ENCODE measurements at places on chromosomes 5 and 9.

DNA sequence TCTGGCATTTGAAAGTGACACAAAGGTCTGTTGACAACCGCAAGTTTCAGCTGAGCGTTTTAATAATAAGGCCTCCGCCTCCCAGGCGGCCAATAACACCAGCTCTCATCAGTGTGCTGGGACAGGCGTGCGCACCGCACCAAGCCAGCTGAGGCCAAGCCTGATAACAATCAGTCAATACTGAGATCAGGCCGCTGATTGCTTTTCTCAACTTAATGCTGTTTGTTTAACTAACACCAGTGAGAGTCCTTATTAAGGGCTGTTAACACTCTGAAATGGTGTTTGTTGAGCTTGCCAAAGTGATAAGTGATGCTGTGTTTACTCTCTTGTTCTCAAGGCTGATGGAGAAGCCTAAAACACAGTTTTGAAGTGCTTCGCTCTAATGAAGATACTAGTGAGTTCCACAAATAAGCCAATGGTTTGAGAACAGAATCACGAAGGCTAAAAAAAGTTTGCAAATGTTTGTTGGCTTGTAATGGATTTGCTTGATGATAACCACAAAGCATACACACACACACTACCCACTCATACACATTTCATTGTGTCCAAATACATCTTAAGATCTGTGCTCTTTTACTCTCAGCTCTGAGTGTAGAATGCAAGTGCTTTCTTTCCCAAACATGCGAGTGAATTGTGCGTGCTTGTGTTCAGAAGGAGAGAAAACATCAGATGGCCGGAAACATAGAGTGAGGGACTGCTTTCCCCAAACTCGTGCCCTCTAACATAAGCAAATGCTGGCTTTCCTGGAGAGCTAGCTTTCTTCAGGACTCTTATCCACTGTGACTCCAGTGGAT, 330.4 kb upstream of the KLF4 start:
- no peaks in the 10 kb centered on the region for H3K36me3 ChIP-seq
- no peak overlapping the region for H3K4me3 ChIP-seq
- DNase-seq, result no peak
- H3K4me1 ChIP-seq, result no peaks in the 10 kb centered on the region
- no peak overlapping the region for H3K27ac ChIP-seq

DNA sequence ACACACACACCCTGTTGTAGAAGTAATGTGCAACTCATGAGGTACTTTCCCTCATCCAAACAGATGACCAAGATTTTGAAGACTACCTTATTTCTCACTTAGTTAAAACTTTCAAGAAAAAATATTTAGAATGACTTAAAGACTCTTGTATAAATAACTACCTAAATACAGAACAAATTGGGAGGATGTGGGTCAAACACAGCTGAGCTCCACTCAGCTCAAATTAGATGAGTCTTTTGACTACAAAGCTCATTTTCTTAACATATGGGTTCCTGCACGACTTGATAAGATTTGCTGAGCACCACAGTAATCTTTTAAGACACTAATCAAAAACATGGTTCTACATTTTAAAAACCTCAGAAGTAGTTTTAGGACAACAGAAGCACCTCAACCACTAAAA, 8.9 kb downstream of the MTX3 start:
- H3K27ac ChIP-seq, result peak overlapping the region; percentile 47
- H3K36me3 ChIP-seq, result peaks cover 70% of the 10 kb centered on the region
- H3K4me1 ChIP-seq, result peaks cover 54% of the 10 kb centered on the region

- no peaks in the 10 kb centered on the region for H3K4me1 ChIP-seq
- no peak for DNase-seq
Measured at GRCh38 chr5:16957304-16958196, 21.5 kb upstream of the MYO10 start.

- no peaks in the 10 kb centered on the region for H3K4me1 ChIP-seq
- no peak overlapping the region for H3K27ac ChIP-seq
- DNase-seq, result no peak
- H3K27me3 ChIP-seq, result no peaks in the 10 kb centered on the region
- no peaks in the 10 kb centered on the region for H3K36me3 ChIP-seq
- no peak overlapping the region for H3K4me3 ChIP-seq
Measured at GRCh38 chr5:118561971-118562370, 426.4 kb downstream of the DTWD2 start.

- no peak for DNase-seq
- H3K27ac ChIP-seq, result no peak overlapping the region
- H3K27me3 ChIP-seq, result no peaks in the 10 kb centered on the region
- no peak overlapping the region for H3K4me3 ChIP-seq
- peaks cover 25% of the 10 kb centered on the region for H3K36me3 ChIP-seq
- H3K4me1 ChIP-seq, result peaks cover 3% of the 10 kb centered on the region
Measured at GRCh38 chr5:1568201-1568979, 44.6 kb upstream of the LPCAT1 start.

DNA sequence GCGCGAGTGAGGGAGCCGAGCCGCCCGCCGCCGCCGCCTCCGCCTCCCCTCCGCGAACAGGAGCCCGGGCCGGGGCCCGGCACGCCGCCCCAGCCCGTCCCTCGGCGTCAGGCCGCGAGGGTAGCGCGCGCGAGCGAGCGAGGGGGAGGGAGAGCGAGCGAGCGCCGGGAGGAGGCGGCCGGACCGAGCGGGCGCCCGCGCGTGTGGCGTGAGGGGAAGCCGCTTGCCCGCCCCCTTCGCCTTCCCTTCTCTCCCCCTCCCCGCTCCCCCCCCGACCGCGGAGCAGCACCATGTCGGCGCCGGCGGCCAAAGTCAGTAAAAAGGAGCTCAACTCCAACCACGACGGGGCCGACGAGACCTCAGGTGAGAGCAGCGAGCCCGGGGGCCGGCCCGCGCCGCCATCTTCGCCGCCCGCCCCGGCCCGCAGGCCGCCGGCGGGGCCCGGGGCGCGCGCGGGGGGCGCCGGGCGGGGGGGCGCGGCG, 312 bp downstream of the SET start:
- H3K4me1 ChIP-seq, result peaks cover 59% of the 10 kb centered on the region
- no peak for DNase-seq
- peaks cover 4% of the 10 kb centered on the region for H3K27me3 ChIP-seq
- peaks cover 38% of the 10 kb centered on the region for H3K36me3 ChIP-seq
- peak overlapping the region; percentile 63 for H3K4me3 ChIP-seq
- H3K27ac ChIP-seq, result peak overlapping the region; percentile 27

DNA sequence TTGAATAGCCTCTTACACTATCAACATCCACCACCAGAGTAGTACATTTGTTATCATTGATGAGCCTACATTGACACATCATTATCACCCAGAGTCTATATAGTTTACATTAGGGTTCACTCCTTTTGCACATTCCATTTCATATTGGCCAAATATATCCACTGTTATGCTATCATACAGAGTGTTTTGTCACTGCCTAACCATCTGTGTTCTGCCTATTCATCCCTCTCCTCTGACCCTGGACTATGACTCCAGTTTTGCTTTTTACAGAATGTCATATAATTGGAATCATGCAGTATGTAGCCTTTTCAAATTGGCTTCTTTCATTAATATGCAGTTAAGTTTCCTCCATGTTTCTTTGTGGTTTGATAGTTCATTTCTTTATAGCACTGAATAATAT, 904.7 kb downstream of the TLE1 start:
- no peak overlapping the region for H3K4me3 ChIP-seq
- DNase-seq, result no peak
- H3K27me3 ChIP-seq, result no peaks in the 10 kb centered on the region
- H3K36me3 ChIP-seq, result no peaks in the 10 kb centered on the region

- DNase-seq, result no peak
- no peaks in the 10 kb centered on the region for H3K27me3 ChIP-seq
- H3K36me3 ChIP-seq, result no peaks in the 10 kb centered on the region
- H3K4me1 ChIP-seq, result no peaks in the 10 kb centered on the region
- H3K4me3 ChIP-seq, result no peak overlapping the region
Measured at GRCh38 chr9:33426843-33427293, 20.5 kb downstream of the AQP3 start.
